ENCODE measurements at places on chromosomes 16 and 17. TPM values are rescaled to one million over a fixed set of nuclear protein-coding genes. Genes with fewer than 3 reads are reported as not detected.

DNA sequence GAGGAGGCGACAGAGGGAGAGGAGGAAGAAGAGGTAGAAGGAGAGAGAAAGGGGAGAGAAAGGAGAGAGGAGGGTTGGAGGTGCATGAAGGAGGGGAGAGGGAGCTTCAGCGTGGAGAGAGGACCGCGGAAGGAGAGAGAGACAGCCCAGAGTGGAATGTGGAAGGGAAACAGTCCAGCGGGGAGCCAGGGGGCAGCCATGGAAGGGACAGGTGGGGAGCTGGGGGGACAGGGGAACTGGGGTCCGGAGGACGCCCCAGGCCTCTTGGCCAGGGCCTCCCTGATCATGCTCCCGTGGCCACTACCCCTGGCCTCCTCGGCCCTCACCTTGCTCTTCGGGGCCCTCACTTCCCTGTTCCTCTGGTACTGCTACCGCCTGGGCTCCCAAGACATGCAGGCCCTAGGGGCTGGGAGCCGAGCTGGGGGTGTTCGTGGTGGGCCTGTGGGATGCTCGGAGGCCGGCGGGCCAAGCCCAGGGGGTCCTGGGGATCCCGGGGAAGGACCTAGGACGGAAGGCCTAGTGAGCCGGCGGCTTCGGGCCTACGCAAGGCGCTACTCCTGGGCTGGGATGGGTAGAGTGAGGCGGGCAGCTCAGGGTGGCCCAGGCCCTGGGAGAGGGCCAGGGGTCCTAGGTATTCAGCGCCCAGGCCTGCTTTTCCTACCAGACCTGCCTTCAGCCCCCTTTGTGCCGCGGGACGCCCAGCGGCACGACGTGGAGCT is 759 bp downstream of the ASPHD1 start:
- no peak for DNase-seq

- no peak for DNase-seq
Measured at GRCh38 chr17:44351961-44352827, 7.1 kb downstream of the GRN start.

GRCh38 chr17:1979182-1979985 is 45.8 kb downstream of the RTN4RL1 start:
- no peak for DNase-seq

The FOXC2 gene
- total RNA-seq = not detected

The TERB1 gene
- not detected for total RNA-seq

Data from CD8-positive, alpha-beta T cell (primary cell).